Activated gamma-delta T cell (primary cell): ENCODE measurements at places on chromosomes 4 and X.

- DNase-seq: no peak
Observed at GRCh38 chrX:45623266-45623665, 422.6 kb upstream of the DIPK2B start.

- DNase-seq: no peak
Observed at GRCh38 chrX:79601341-79602131, 234.4 kb upstream of the ITM2A start.

DNA sequence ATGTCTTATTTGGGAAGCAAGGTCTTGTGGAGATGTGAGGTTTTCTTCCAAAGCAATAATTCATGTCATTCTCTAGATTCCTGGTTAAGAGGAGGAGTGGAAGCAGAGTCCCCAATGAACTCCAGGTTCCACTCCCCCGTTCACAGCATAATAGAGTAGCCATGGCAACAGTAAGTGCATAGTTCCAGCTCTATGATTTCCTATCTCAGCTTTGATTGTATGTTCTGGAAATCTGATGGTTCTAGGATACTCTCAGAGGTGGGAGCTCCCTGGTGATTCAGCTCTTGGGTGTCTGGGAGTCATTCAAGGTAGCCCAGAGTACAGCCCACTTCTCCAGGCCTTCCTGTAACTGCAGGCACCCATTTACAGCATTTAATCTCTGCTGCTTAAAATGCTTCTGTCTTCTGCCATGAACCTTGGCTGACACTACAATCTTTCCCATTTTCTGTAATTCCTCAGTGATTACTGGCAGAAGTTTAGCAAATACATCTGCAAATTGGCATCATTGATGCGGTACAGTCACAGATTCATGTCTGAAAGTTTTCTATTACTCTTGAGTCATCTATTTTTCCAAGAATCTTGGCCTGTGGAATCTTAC, 242.0 kb downstream of the MAPK10 start:
- DNase-seq: no peak

GRCh38 chrX:105744291-105744690, 78.0 kb upstream of the NRK start:
- no peak for DNase-seq

GRCh38 chrX:119399772-119400101, 601 bp downstream of the SLC25A43 start:
- DNase-seq: no peak

- no peak for DNase-seq
Observed at GRCh38 chr4:79827283-79827682, 245.7 kb downstream of the ANTXR2 start.

GRCh38 chr4:114378305-114378903, 220.2 kb upstream of the UGT8 start:
- DNase-seq: no peak

- no peak for DNase-seq
Observed at GRCh38 chr4:110106931-110107296, 91.5 kb downstream of the ELOVL6 start.

GRCh38 chr4:39495446-39496213, 31.6 kb downstream of the UGDH start:
- DNase-seq: no peak

DNA sequence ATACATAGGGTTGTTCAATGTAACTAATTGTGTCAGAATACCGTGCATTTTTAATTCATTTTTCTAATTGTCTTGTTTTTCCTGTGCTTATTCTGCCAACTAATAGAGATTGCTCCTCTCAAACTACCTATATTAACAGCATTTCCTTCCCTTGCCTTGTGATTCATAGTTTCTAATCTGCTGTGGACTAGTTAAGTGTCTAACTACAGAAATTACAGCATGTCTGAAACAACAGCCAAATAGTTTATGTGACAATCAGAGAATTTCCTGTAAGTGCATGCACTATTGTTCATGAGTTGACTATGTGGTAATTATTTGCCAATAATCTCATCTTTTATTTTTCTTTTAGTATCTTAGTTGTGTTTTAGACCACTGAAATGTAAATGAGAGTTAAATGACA, 4.1 kb upstream of the SEC24B start:
- no peak for DNase-seq

DNA sequence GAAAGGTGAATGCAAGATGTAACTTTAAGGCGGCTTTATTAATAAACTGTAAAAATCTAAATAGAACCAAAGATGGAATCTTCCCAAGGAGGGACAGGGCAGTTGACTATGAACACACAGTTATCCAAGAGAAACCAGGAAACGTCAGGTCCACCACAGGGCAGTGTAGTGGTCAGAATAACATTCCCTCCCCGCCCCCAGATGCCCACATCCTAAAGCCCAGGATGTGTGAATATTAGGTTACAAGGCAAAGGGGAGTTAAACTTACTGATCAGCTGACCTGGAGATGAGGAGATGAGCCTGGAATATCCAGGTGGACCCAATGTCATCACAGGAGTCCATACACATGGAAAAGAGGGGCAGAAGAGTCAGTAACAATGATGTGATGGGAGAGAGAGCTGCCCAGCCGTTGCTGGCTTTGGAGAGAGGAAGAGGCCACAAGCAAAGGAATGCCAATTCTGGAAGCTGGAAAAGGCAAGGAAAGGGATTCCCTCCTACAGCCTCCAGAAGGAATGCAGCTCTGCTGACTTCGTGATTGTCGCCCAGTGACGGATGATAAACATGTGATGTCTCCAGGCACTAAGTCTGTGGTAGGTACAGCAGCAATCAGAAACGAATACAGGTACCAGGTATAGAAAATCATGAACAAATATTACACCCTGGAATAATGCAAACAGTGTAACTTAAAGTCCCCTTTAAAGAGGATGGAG, 5.2 kb downstream of the SH3KBP1 start:
- DNase-seq: no peak

DNA sequence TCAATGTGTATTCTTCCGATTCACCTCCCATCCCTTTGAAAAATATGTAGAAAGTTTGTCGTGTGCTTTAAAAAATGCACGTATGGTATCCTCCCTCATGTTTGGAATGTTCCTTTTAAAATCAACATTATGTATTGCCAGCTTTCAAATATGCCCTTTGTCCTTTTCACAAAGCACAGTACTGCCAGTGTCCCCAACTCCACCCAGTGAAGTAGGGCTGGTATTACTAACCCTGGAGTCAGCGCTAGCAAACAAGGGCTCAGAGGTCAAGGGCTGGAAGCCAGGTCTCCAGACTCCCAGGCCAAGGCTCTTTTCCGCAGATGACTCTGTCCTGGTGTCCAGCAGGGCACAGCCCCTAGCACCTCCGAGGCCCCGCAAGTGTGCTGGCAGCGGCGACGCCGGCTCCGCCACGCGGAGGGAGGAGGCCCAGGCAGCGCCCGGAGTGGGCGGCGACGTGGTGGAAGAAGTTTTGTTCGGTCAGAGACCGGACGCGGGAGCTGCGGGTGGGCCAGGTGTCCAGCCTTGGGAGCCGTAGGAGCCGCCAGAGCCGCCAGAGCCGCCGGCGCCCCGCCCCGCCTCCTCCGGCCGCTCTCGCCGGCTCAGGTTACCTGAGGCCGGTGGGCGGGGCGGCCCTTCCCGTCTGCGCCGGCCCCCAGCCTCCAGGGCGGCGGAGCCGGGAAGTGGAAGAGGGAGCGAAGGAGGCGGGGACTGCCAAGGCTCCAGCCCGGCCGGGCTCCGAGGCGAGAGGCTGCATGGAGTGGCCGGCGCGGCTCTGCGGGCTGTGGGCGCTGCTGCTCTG, at the start of gene IL13RA1:
TSS of gene IL13RA1 (plus strand) at position 720 of the 799 bp plus-strand sequence. CDS start at position 753, 33 bp downstream.
- DNase-seq: peak; percentile 10

GRCh38 chr4:61493470-61493869, 293.3 kb downstream of the ADGRL3 start:
- no peak for DNase-seq

DNA sequence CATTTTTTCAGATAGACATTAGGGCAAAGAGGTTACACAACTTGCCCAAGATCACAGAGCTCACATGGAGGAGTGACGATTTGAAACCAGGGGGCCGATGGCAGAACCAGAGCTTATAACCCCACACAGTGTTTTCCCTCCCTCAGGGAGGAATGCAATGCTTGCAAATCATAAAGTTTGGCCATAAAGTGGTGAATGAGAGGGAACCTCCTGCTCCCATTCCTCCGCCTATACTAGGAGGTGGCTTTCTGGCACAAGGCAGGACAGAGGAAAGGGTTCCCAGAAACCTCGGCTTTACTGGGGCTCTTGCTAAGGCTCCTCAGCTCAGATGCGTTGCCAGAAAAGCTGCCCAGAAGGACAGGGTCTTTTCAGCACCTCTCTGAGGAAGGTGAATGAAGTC, 19.3 kb downstream of the TMEM154 start:
- DNase-seq: no peak

GRCh38 chrX:139106069-139106468, 394.6 kb upstream of the FGF13 start:
- DNase-seq: no peak

GRCh38 chr4:77043507-77044136, 32.2 kb downstream of the CCNI start:
- no peak for DNase-seq

DNA sequence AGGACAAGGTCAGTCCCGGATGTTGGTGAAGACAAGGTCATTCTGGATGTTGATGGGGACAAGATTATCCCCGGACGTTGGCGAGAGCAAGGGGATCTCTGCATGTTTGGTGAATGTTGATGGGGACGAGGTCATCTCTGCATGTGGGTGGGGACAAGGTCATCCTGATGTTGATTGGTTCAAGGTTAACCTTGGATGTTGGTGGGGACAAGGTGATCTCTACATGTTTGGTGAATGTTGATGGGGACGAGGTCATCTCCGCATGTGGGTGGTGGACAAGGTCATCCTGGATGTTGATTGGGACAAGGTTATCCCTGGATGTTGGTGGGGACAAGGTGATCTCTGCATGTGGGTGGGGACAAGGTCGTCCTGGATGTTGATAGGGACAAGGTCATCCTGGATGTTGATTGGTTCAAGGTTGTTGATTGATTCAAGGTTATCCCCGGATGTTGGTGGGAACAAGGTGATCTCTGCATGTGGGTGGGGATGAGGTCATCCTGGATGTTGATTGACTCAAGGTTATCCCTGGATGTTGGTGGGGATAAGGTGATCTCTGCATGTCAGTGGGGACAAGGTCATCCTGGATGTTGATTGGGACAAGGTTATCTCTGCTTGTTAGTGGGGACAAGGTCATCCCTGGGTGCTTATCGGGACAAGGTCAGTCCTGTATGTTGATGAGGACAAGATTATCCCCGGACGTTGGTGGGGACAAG, 28.8 kb upstream of the PLCXD1 start:
- DNase-seq: no peak

DNA sequence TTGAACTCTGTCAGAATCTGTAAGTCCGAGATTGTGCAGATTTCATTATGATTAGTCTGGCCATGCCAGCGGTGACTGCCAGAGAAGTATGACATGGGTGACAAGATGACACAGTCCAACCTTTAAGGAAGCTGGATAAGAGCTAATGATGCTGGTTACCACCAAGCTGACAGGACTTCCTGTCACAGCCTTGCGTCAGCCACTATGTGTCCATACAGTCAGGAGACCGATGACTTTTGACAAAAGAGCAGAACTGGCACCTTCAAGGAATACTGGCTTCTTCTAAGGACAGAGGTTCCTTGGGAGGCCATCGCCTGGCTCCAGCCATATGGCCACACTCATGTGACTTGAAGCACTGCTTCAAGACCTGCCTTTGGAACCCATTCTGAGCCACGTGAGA, 67.2 kb upstream of the TFDP3 start:
- no peak for DNase-seq

DNA sequence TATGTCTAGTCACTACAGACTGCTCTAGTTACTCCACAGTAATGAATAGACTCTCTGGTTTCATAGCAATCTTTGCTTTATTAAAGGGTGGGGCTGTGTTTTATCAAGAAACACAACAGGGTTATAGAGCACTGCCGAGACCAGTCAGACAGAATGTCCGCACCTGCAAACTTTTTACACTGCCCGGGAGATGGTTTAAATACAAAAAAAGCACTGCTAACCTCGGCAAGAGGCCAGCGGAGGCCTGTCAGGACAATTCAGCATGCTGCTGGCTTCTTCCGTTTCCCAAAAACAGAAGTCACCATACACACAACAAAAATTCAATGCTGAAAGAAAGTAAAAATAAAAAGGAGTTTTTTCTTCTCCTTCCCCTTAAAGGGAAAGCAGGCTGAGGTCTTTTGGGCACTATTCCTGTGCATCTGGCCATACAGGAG, 67.4 kb downstream of the IRF2 start:
- no peak for DNase-seq

GRCh38 chr4:166972071-166972470, 262.2 kb downstream of the SPOCK3 start:
- DNase-seq: no peak

GRCh38 chrX:48736303-48736702, 25.2 kb upstream of the GLOD5 start:
- DNase-seq: no peak

DNA sequence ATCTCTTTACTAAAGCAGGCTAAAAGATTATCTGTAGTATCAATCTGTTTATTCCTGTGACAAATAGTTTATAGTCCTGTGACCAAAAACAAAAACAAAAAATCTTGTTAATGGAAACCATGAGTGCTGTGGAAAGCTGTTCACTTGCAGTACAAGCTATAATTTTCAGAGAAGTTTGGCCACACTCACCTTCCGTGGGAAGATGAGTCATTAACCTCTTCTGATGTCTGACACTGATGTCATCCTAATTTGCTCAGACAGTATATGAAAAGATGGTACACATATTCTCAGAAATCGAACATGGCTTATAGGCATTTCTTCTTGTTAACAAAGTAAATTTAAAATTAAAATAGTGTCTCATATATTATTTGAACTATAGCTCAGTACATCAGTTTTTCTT, 19.9 kb upstream of the ENPP6 start:
- DNase-seq: no peak

DNA sequence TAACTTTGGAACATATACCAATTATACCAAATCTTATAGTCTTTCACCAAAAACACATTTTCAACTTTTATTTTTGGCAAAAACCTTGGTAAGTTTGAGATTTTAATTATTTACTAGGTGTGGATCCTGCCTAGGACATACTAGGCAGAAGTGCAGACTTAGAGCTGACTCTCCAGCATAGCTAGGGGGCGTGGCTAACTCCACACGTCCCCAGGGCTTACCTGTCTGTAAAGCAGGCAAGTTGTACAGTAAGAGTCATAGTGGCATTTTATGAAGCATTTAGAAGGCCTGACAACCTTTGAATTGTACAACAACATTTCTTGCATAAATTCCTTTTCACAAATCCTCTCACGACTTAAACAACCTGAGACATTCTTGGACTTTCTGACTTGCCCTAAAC, 19.2 kb upstream of the GRPEL1 start:
- no peak for DNase-seq

DNA sequence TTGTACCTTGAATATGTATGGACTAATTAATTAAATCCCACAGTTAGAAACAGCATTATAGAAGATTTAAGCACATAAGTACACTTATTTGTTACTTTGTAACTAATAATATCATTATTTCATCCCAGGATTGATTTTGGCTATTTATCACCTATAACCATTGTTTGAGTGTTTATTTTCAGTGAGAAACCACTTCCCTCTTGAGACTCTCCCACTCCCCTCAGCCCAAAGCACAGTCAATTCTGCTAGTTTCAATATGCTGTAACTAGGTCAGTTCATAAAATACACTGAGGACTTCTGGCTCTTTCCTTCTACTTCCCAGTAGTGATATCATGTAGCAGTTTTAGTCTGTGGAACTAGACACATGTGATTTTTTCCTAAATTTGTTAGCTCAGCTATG, 16.3 kb downstream of the OFD1 start:
- DNase-seq: no peak
